ENCODE measurements at places on chromosomes 12 and 14. TPM values are rescaled to one million over a fixed set of nuclear protein-coding genes. Genes with fewer than 3 reads are reported as not detected.

The CCDC175 gene
- not detected for total RNA-seq

The CLEC2D gene
- total RNA-seq = 4.1 TPM

The LIN7A gene
- total RNA-seq = 19.7 TPM

The SPTB gene
- total RNA-seq = under 0.01 TPM

The HOXC9 gene
- 0.15 TPM for total RNA-seq

The KRT72 gene
- not detected for total RNA-seq

The GNB3 gene
- total RNA-seq = 1.7 TPM

The VRK1 gene
- 38.4 TPM for total RNA-seq

The OR4E2 gene
- total RNA-seq = not detected

The KERA gene
- total RNA-seq = not detected

The ATP5F1B gene
- 542 TPM for total RNA-seq

The COX8C gene
- not detected for total RNA-seq

The NPAS3 gene
- total RNA-seq = 0.17 TPM

The MSI1 gene
- total RNA-seq = not detected

The HRK gene
- total RNA-seq = 0.17 TPM

The PELI2 gene
- 18.7 TPM for total RNA-seq

The SLC7A8 gene
- 14.7 TPM for total RNA-seq

The FOXA1 gene
- total RNA-seq = 0.15 TPM

The SLC6A15 gene
- total RNA-seq = 30.0 TPM

The FGF23 gene
- not detected for total RNA-seq

The TIMM9 gene
- total RNA-seq = 26.6 TPM

The C12orf54 gene
- total RNA-seq = not detected

The NUDT4 gene
- total RNA-seq = 54.1 TPM

The EXOC3L4 gene
- total RNA-seq = 0.44 TPM

The MAP3K9 gene
- total RNA-seq = 0.15 TPM

The CFAP73 gene
- not detected for total RNA-seq

The LRCOL1 gene
- total RNA-seq = not detected

The TSPAN8 gene
- total RNA-seq = 0.15 TPM

The COQ5 gene
- 46.1 TPM for total RNA-seq

The TSHR gene
- 0.33 TPM for total RNA-seq

The EFS gene
- 1.7 TPM for total RNA-seq

The TAS2R8 gene
- total RNA-seq = not detected

The CDKN3 gene
- total RNA-seq = 115 TPM

The SLCO1A2 gene
- total RNA-seq = not detected

The KRT75 gene
- not detected for total RNA-seq

The MORN3 gene
- total RNA-seq = 0.33 TPM

The DERA gene
- 46.0 TPM for total RNA-seq

The LALBA gene
- total RNA-seq = not detected

The MYBPC1 gene
- total RNA-seq = not detected

The PAX9 gene
- not detected for total RNA-seq

The SNW1 gene
- total RNA-seq = 60.4 TPM

The PLA2G1B gene
- not detected for total RNA-seq

The RNASE4 gene
- 29.3 TPM for total RNA-seq

The CD163 gene
- not detected for total RNA-seq

The DEGS2 gene
- total RNA-seq = under 0.01 TPM

The VDR gene
- 17.0 TPM for total RNA-seq

The OTOGL gene
- under 0.01 TPM for total RNA-seq

The B3GNT4 gene
- total RNA-seq = not detected

The GSC gene
- 0.33 TPM for total RNA-seq

The FUT8 gene
- total RNA-seq = 172 TPM

The GPRC5A gene
- total RNA-seq = 3.1 TPM

The SPATS2 gene
- 28.7 TPM for total RNA-seq

The NINJ2 gene
- total RNA-seq = 0.29 TPM

The GYS2 gene
- total RNA-seq = not detected

The CFAP54 gene
- total RNA-seq = 3.1 TPM

Data from smooth muscle cell of trachea (primary cell).